Lung (tissue), 17 donors: ENCODE measurements at places on chromosomes 5 and 9. TPM values are rescaled to one million over a fixed set of nuclear protein-coding genes. Genes with fewer than 3 reads are reported as not detected.

- DNase-seq: no peak
Observed at GRCh38 chr9:37333288-37333687, 89.2 kb upstream of the GRHPR start.

GRCh38 chr5:78568212-78568611 lies 80.4 kb downstream of the LHFPL2 start:
- no peak for DNase-seq

DNA sequence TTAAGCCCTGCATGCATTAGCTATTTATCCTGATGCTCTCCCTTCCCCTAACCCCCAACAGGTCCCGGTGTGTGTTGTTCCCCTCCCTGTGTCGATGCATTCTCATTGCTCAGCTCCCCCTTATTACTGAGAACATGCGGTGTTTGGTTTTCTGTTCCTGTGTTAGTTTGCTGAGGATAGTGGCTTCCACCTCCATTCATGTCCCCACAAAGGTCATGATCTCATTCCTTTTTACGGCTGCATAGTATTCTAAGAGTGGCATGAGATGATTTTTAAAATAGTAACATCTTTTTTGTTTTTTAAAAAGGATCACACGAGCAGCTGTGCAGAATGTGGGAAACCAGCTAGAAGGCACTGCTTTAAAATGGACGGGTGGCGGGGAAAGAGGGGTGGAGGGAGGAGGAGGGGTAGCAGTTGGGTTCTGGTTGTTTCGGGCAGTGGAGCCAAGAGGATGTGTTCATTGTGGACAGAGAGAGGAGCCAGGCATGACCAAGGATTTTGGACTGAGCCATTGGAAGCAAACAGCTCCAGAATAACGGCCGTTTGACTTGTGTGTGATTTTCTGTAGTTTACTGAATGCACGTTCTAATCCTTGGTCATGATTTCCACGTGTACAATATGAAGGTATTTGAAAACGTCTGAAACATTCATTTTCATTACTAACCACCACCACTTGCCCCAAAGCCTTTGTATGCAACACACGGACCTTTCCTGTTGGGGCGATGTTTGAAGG lies 1.7 kb upstream of the TENT4A start:
- no peak for DNase-seq

DNA sequence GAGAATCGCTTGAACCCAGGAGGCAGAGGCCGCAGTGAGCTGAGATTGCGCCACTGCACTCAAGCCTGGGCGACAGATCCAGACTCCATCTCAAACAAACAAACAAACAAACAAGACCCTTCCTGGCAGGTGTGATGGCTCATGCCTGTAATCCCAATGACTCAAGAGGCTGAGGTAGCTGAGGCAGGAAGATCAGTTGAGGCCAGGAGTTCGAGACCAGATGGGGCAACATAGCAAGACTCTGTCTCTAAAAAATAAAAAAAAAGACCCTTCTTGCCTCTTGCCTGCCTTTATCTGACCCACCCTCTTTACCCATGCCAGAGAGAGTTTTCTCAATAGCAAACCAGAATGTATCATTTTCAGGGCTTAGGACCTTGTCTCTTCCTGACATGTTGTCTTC lies 8.8 kb upstream of the PANK3 start:
- no peak for DNase-seq

- DNase-seq: peak; percentile 37
Observed at GRCh38 chr5:161846746-161847145, 1.2 kb upstream of the GABRA1 start.

The MAMDC4 gene
- 13.2 TPM for total RNA-seq

DNA sequence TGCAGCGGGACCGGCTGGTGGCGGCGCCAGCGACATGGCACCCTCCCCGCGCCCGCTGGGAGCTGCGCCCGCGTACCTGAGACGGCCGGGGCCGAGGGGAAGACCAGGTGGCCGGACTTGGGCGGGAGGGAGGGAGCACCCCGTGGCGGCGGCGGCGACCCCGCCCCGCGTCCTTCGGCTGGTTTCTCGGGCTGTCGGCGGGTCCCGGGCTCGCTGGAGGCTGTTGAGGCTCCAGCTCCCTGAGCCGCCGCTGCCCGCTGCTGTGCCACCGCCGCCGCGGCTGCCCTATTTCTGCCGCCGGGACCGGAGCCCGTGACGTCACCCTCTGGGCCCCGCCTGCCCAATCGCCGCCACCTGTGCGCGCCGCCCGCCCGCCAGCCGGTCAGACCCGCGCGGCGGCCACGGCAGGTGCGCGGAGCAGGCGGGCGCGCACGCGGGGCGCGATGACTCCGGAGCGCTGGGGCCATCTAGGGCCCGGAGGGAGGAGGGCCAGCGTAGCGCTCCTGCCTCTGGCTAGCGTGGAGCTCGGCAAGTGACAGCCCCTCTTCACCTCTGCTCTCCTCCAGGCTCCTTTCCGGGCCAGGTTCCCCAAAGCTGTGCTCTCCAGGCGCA lies at the start of gene FSTL4:
Gene FSTL4 (minus strand): TSS at position 293 of the 612 bp plus-strand sequence.
- no peak for DNase-seq

The BSPRY gene
- 8.8 TPM for total RNA-seq
